Stimulated activated CD4-positive, alpha-beta T cell treated with anti-CD3 and anti-CD28 coated beads, Interleukin-12 subunit alpha, Interleukin-12 subunit beta, amount 100 ng/mL, for 4 hours (primary cell): ENCODE measurements at places on chromosomes 1 and 21.

GRCh38 chr1:4614371-4615137, 39.9 kb upstream of the AJAP1 start:
- no peak for DNase-seq

GRCh38 chr1:152933196-152933595, 13.8 kb upstream of the SPRR5 start:
- no peak for DNase-seq

GRCh38 chr1:76593141-76593540, 274.1 kb upstream of the ST6GALNAC5 start:
- DNase-seq: no peak

DNA sequence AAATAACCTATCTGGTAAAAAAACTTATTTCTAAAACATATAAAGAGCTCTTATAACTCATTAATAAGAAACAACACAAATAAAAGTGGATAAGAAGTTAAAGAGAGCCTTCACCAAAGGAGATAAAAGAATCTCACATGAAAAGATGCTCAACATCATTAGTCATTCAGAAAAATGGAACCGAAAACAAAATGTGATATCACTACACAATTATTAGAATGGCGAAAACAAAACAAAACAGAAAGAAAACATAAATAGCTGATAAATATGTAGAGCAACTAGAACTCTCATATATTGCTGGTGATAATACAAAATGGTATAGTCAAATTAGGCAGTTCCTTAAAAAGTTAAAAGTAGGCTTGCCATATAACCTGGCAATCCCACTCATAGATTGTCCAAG, 1109.3 kb downstream of the PLA2G4A start:
- no peak for DNase-seq

GRCh38 chr1:2439369-2439768, 27.0 kb upstream of the PEX10 start:
- DNase-seq: no peak
